Osteoblast (primary cell): ENCODE measurements at places on chromosomes 5 and 9.

GRCh38 chr9:87885484-87886189 is 3.0 kb downstream of the SPATA31E1 start:
- DNase-seq, result no peak

GRCh38 chr5:134527156-134527960 is 1.9 kb downstream of the JADE2 start:
- peak; percentile 99 for DNase-seq

DNA sequence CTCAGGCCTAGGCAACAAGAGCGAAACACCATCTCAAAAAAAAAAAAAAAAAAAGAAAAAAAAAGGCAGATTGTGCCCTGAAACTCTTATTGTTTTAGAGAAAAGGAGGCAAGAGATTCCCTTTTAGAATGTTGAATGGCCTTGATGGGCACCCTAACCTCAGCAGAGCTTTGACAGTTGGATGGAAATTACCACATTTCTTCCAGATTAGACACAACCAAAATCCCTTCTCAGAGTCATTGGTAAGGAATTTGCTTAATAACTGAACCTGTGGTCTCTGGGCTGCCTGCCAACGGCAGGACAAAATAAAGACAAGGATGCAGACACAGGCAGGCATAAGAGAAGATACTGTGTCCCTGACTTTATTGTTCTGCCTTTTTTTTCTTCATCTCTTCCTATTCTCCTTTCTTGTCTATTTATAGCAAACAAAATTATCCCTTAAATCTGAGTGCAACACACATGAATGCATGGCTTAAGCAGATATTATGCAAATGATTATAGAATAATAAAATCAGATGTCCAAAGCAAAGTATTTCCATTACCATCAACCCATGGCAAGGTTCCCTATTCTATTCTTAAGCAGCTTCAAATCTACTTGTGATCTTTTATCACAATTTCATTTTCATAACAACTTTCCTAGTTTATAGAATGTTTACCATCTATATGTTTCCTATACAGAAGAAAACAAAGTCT is 37.3 kb upstream of the TRIO start:
- DNase-seq, result peak; percentile 73

DNA sequence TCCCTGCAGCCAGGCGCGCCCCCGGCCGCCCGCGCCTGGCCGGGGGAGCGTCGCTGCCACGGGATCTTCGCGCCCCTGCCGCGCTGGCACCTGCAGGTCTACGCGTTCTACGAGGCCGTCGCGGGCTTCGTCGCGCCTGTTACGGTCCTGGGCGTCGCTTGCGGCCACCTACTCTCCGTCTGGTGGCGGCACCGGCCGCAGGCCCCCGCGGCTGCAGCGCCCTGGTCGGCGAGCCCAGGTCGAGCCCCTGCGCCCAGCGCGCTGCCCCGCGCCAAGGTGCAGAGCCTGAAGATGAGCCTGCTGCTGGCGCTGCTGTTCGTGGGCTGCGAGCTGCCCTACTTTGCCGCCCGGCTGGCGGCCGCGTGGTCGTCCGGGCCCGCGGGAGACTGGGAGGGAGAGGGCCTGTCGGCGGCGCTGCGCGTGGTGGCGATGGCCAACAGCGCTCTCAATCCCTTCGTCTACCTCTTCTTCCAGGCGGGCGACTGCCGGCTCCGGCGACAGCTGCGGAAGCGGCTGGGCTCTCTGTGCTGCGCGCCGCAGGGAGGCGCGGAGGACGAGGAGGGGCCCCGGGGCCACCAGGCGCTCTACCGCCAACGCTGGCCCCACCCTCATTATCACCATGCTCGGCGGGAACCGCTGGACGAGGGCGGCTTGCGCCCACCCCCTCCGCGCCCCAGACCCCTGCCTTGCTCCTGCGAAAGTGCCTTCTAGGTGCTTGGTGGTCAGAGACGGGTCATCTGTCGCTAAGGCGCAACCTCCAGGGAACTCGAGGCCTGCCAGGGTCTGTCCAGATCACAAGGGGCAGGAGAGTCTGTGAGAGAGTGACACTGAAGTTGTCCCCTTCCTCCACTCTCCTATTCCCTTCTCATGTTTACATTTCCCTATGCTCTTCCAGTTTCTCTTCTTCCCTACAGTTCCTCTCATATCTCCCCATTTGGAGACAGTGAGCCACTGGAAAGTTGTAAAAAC is 1.3 kb downstream of the GPR150 start:
- DNase-seq, result peak; percentile 81

- peak; percentile 96 for DNase-seq
Measured at GRCh38 chr5:65100911-65101631, 332.3 kb downstream of the CWC27 start.

GRCh38 chr9:98134702-98135557 is 15.9 kb upstream of the TRIM14 start:
- DNase-seq, result peak; percentile 70

GRCh38 chr5:135718151-135718550 is 116.3 kb upstream of the SLC25A48 start:
- no peak for DNase-seq

DNA sequence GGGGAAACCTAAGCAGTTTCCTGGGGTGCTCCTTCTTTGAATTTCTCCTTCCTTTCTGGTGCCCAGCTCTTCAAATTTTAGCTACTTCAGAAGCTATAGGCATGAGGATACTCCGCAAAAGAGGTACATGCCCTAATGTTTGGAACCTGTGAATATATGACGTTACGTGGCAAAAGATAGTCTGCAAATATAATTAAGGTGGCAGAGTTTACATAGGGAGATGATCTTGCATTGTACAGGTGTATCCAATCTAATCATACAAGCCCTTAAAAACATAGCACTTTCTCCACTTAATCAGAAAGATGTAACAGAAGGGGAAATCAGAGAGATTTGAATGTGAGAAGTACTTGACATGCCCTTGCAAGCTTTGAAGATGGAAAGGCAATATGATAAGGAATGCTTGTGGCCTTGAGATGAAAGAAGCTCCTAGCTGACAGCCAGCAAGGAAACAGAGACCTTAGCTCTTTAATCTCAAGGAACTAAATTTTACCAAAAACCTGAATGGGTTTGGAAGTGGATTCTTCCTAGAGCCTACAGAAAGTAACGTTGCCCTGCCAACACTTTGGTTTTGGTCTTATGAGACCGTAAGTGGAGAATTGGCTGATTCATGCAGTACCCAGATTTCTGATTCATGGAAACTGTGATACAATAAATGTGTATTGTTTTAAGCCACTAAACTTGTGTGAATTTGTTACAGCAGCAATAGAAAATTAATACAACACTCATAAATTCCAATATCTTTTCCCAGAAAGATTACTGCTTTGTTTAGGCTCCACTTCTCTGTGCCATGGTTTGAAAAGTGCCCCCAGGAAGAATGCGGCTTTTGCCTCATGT is 268.4 kb downstream of the FAM170A start:
- DNase-seq, result no peak

GRCh38 chr5:116396476-116397099 is 178.0 kb downstream of the SEMA6A start:
- DNase-seq, result no peak

DNA sequence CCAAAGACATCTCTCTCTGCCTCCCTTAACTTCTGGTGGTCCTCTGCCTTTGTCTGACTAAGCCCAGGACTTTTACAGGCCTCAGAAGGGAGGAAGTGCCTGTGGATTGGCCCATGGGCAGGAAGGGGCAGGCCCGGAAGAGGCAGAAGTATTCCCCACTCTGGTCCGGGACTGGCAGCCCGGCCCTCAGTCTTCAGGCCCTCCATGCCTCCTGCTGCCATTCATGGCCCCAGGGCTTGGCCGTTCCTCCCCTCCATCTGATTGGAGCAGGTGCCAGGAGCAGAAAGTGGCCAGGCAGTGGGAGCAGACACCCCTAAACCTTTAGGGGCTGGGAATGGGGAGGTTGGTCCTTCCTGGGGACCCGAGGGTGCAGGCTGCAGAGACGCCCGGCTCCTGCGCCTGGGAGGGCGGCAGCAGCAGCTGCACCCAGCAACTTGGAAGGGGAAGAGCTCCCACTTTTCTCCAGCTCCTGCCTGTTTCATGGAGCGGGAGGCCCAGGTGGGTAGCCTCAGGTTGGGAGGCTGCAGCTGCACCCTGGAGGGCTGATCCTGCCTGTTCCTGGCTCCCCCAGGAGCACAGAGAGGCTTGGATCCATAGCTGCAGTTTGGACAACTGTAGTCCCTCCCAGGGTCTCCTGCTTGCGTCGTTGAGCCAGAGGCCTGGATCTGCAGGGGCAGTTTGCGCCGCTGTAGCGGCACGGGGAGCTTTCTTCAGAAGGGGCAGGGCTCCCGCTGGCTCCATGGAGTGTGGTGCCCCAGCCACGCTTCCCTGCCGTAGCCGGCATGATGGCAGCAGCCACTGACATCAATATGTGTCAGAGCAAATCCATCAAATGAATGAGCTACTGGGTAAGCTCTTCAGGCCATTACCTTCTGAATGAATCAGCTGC is 661.5 kb upstream of the NUDT12 start:
- DNase-seq, result no peak

DNA sequence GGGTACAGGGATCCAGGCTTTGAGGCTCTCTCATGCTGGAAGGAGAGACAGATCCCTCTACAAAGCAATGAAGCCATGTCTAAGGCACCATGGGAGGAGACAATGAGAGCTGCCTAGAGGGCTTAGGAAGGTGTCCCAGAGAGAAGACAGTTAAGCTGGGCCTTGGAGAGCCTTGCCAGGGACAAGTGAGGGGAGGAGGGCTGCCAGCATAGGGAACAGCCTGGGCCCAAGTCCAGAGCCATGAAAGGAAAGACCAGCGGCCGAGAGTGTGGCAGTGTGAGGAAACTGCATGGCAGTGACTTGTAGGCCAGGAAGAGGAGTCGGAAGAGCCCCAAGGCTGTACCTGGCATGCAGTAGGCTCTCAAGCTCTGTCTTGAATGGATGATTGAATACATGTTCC is 88.5 kb downstream of the PSD2 start:
- DNase-seq, result no peak

GRCh38 chr5:177439518-177440053 is 7.0 kb upstream of the PRR7 start:
- peak; percentile 30 for DNase-seq

GRCh38 chr5:167595196-167595595 is 696.2 kb upstream of the WWC1 start:
- DNase-seq, result no peak

DNA sequence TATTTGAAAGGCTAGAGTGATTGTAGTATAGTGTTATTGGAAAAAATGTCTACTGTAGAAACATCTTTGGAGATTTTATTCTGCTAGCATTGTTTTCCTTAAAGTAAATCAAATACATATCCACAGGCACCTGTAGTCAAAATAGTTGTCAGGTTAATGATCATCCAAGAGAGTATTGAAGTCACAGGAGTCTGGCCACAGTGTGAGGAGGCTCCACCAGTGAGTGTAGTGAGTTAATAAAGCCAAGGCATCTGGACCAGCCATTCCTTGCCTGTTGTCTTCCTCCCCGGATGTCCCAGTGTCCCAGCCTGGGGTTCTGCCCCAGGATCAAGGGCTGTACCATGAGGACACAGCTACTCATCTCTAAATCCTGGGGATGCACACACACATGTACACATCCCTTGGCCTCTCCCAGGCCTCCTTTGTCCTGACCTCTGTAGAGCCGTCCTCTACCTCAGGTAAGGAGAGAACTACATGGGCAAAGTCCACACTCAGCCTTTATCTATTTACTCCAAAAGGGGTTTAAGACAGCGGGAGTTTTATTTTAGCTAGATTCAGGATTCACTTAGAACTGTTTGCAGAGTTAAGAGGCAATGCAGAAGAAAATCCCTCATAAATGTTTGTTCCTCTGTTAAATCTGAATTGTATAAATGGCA is 3.7 kb downstream of the PIK3R1 start:
- DNase-seq, result peak; percentile 42

GRCh38 chr5:52894451-52894850 is 94.7 kb upstream of the ITGA2 start:
- no peak for DNase-seq

DNA sequence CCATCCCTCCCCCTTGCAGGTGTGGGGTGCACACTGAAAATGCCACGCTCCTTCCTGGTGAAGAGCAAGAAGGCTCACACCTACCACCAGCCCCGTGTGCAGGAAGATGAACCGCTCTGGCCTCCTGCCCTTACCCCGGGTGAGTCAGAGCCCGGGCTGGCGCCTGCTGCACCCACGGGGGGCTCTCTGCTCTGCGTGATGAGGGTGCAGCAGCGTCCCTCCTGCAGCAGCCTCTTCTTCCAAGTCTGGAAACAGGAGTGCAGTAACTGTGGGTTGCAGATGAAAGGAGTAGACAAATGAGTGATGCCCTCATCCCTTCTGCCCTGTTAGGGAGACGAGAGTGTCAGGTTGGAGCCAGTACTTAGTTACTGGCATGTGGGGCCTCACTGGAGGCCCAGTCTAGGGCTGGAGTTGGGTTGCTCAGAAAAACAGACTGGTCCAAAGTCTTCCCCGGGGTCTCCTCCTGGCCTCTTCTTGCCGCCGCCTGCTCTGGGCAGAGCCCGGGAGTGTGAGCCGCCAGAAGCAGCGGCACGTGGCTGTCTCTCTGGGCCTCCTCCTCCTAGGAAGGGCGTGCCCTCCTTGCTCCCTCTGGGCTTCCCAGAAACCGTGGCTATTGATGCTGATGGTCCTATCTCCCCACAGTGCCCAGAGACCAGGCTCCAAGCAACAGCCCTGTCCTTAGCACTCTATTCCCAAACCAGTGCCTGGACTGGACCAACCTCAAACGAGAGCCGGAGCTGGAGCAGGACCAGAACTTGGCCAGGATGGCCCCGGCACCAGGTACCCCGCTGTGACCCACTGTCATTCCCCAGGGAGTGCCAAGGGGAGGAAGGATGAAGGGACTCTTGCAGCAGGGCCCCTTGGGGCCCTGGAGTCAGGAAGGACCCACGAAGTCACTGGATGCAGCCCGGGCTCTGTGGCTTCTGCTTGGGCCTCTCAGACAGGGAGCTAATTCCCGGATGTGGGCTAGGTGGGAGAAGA is 8.4 kb downstream of the GFI1B start:
- peak; percentile 92 for DNase-seq

- no peak for DNase-seq
Measured at GRCh38 chr9:70533492-70533891, 119.0 kb upstream of the KLF9 start.

- peak; percentile 37 for DNase-seq
Measured at GRCh38 chr9:22158927-22159346, 149.8 kb upstream of the CDKN2B start.

- no peak for DNase-seq
Measured at GRCh38 chr9:125845271-125845808, 98.2 kb downstream of the PBX3 start.

GRCh38 chr9:72734631-72735030 is 213.2 kb downstream of the TMC1 start:
- no peak for DNase-seq

GRCh38 chr9:132485393-132485792 is 75.4 kb downstream of the CFAP77 start:
- DNase-seq, result peak; percentile 17

DNA sequence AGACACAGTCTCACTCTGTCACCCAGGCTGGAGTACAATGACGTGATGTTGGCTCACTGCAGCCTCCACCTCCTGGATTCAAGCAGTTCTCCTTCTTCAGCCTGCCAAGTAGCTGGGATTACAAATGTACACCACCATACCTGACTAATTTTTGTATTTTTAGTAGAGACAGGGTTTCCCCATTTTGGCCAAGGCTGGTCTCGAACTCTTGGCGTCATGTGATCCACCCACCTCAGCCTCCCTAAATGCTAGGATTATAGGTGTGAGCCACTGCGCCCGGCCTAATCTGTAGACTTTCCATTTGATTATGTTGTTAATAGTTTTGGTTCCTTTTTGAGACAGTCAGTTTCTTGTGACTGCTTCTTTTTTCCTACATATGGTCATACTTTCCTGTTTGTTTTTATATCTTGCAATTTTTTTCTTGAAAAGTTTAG is 31.0 kb downstream of the MTREX start:
- DNase-seq, result no peak

GRCh38 chr5:59007460-59008063 is 424.7 kb downstream of the RAB3C start:
- no peak for DNase-seq
